Activated T-cell treated with anti-CD3 and anti-CD28 coated beads, Interleukin-2, amount 50 U/mL, for 72 hours (primary cell): ENCODE measurements at places on chromosomes 7 and 10. TPM values are rescaled to one million over a fixed set of nuclear protein-coding genes. Genes with fewer than 3 reads are reported as not detected.

Gene GNGT1
- total RNA-seq: not detected

Gene PNLIPRP3
- not detected for total RNA-seq

Gene SPACDR
- total RNA-seq: 5.4 TPM

Gene ZNF485
- total RNA-seq: 4.6 TPM

Gene PLEKHS1
- not detected for total RNA-seq

Gene DPYSL4
- total RNA-seq: 4.8 TPM

Gene KLF14
- total RNA-seq: not detected

Gene TMEM229A
- not detected for total RNA-seq

Gene VDAC2
- 229 TPM for total RNA-seq

Gene SLC25A40
- 50.3 TPM for total RNA-seq

Gene FEZF1
- not detected for total RNA-seq

Gene RAB11FIP2
- 19.6 TPM for total RNA-seq

Gene GPR22
- total RNA-seq: not detected
